ENCODE measurements at places on chromosomes 3 and 15.

- no peak for DNase-seq
These were observed 33.6 kb downstream of the MKRN3 start for GRCh38 chr15:23599053-23599452.

GRCh38 chr15:85727068-85727467, 67.7 kb downstream of the KLHL25 start:
- DNase-seq = no peak

GRCh38 chr15:50134524-50135024, 15.5 kb upstream of the ATP8B4 start:
- DNase-seq = no peak

GRCh38 chr15:71011503-71012155, 103.6 kb upstream of the THSD4 start:
- DNase-seq = no peak

- DNase-seq = no peak
These were observed 790.1 kb downstream of the PLOD2 start for GRCh38 chr3:145370870-145371269.

GRCh38 chr3:30480587-30480986, 125.8 kb upstream of the TGFBR2 start:
- DNase-seq = no peak

DNA sequence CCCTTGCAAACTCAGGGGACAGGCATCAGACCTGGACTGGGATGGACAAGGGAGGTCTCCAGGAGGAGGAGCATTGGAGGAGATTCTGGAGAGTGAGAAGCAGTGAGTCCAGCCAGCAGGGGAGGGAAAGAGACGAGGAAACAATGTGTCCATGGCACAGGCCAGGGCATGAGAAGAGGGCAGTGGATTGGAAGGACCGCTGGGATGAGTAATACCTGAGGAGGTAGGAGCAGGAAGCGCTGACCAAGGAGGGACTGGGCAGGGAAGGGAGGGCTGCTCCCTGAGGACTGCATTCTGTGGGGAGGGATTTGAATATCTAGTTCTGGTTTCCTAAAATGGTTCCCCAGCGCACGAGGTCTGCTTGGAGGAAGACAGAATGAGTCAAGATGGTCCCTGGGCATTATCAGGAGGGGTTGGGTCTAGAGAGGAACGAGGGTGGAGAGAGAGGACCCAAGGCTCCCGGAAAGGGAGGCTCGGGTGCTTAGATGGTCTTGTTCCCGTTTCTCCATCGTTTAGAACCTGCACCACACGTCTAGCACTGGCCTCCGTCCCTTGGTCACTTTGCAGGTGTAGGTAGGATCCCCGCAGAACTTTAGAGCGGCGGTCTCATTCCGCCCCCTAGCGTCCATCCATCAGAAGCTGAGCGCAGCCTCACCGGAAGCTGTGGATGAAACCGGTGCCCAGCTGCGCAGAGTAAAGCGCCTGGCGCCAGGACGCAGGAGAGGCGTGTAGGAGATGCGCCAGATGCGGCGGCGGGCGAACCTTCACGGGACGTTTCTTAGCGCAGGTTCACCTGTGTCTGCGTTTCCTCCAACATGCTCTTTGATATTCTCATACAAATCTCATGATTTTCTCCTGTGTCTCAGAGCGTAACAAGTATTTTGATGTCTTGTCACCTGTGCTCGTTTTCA, 190.7 kb upstream of the NDN start:
- DNase-seq = no peak

- DNase-seq = no peak
These were observed 57.9 kb upstream of the UBE2E1 start for GRCh38 chr3:23747841-23748240.

- DNase-seq = no peak
These were observed 43.2 kb downstream of the SLC6A20 start for GRCh38 chr3:45753095-45753494.

DNA sequence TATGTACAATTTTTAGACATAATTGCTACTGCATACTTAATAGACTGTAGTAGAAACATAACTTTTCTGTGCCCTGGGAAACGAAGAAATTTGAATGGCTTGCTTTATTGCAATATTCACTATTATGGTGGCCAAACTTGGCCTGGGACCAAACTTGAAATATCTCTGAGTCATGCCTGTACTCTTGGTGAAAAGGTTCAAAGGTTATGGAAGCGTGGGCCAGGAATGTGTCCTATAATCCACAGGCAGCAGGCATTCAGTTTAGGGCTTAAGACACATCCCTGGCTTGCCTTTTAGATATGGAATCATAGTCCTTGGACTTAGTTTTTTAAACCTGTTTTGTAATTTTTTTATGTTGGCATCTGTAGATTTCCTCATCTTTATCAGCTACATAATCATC, 124.3 kb downstream of the LRIG1 start:
- no peak for DNase-seq

GRCh38 chr3:149494759-149495580, 20.5 kb downstream of the TM4SF4 start:
- DNase-seq = no peak

Data from CD4-positive, alpha-beta T cell treated with Interleukin-1 beta for 1 hour (primary cell).